B cell (primary cell): ENCODE measurements at places on chromosomes 6 and 20. TPM values are rescaled to one million over a fixed set of nuclear protein-coding genes. Genes with fewer than 3 reads are reported as not detected.

Gene FAM83B
- not detected in 2 replicates for total RNA-seq

- no peak overlapping the region for H3K4me3 ChIP-seq
- no peak for DNase-seq
- no peaks in the 10 kb centered on the region for H3K4me1 ChIP-seq
- H3K36me3 ChIP-seq = no peaks in the 10 kb centered on the region
These were observed 34.0 kb downstream of the KIAA1755 start for GRCh38 chr20:38226553-38226952.

DNA sequence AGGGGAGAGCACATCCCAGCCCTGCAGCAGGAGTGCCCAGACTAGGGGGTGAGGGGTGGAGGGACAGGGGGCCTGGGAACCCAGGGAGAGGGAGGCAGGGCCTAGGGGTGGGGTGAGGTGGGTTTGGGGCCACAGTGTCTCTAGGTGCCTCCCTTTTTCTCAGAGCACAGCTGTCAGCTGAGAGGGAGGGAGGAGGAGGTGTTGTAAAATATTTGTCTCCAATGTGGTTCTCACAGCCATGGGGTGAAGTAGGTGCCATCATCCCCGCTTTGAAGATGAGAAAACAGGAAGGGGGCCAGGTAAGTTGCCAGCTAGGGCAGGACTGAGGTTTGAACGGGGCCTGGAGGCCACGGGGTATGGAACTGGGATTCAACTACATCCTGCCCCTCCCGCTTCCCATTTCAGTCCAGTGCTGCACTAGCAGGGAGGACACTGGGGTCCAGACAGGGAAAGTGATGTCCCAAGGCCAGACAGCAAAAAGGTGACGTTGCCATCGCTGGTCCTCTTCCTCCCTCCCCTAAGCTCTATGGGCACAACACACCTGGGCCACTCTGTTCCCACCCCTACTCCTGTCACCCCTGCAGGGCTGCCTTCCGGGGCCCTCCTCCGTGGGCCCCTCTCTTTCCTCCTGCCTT is 20.3 kb downstream of the PACSIN1 start:
- H3K27ac ChIP-seq = no peak overlapping the region
- no peaks in the 10 kb centered on the region for H3K27me3 ChIP-seq

DNA sequence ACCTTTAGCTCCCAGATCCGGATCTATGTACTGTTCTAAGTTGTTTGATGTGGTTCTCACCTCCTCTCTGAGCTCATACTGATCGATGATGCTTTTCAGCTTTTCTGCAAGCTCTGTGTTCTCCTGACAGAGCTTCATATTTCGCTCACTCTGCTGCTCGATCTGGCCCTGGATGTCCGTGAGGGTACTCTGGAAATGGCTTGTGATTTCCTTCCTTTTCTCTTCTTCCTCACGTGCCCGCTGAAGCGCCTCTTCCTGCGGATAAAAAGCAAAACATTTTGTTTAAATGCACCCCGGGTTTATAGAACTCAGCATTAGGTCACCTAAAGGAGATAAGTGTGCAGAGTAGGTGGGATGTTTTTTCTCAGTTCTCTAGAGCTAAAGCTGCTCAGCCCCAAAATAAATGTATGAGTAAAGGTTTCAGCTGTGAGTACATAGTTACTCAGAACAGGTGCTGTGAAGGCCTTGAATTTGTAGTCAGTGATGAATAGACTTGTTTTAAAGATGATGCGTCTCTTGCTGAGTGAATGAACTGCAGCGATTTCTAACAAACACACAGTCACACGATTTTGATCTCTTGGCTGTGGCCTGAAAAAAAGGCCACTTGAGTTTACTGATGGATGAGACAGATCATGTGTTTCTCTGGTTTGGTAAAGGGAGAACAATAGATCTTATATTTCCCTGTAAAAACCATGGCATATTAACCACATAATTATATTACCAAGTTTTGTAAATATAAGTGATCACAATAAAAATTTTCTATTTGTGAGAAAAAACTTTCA is 29.1 kb downstream of the TXLNB start:
- peak overlapping the region; percentile 39 for H3K27ac ChIP-seq
- H3K36me3 ChIP-seq = peaks cover 24% of the 10 kb centered on the region
- H3K4me1 ChIP-seq = peaks cover 10% of the 10 kb centered on the region
- peak overlapping the region; percentile 6 for H3K4me3 ChIP-seq
- no peaks in the 10 kb centered on the region for H3K27me3 ChIP-seq
- no peak for DNase-seq

Gene GPX5
- not detected in 2 replicates for total RNA-seq

GRCh38 chr20:23446505-23446904 is 6.2 kb downstream of the CST11 start:
- no peak overlapping the region for H3K4me3 ChIP-seq
- H3K27me3 ChIP-seq = no peaks in the 10 kb centered on the region
- no peaks in the 10 kb centered on the region for H3K36me3 ChIP-seq
- no peak overlapping the region for H3K27ac ChIP-seq

DNA sequence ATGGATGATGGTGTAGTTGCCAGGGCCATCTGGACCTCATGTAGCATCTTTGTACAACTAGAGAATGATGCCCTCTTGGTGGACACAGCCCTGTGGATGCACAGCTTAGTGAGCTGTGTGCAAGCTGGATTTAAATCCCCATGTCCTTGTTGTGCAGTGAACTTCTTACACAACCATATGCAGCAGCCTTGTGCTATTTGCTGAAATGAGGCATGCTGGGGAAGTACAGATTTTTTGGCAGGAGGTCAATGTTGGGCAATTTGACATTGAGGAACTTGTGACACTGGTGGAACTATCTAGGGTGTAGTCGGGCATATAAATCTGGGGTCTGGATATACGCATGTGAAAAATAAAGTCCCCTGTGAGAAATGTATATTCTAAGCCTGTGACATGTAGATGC is 5.8 kb upstream of the CDC5L start:
- no peak for DNase-seq
- no peak overlapping the region for H3K4me3 ChIP-seq
- H3K4me1 ChIP-seq = peaks cover 2% of the 10 kb centered on the region
- H3K27me3 ChIP-seq = no peaks in the 10 kb centered on the region
- H3K36me3 ChIP-seq = no peaks in the 10 kb centered on the region
- no peak overlapping the region for H3K27ac ChIP-seq

DNA sequence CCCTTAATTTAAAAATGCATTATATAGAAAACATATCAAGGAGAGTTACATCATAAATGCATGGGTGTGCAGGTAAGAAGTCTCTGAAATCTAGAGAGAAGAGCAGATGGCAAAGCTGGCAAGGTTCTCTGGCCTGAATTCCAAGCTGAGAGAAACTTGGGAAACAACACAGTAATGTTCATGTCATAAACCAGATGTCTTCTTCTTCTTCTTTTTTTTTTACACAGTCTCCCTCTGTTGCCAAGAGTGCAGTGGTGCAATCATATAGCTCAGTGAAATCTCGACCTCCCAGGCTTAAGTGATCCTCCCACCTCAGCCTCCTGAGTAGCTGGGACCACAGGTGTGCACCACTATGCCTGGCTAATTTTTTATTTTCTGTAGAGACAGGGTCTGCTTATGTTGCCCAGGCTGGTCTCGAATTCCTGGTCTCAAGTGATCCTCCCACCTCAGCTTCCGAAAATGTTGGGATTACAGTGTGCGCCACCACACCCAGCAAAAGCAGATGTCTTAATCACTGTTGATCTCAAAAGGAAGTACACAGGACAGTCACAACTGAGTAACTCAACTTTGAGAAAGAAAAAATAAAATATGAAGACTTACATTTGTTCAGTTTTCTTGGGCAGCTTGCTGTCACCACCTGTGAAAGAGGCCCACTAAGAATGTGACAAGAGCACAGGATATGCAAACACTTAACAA is 77.3 kb downstream of the DNAAF9 start:
- H3K27me3 ChIP-seq = no peaks in the 10 kb centered on the region
- H3K4me3 ChIP-seq = no peak overlapping the region
- no peaks in the 10 kb centered on the region for H3K36me3 ChIP-seq
- no peak for DNase-seq
- no peaks in the 10 kb centered on the region for H3K4me1 ChIP-seq

DNA sequence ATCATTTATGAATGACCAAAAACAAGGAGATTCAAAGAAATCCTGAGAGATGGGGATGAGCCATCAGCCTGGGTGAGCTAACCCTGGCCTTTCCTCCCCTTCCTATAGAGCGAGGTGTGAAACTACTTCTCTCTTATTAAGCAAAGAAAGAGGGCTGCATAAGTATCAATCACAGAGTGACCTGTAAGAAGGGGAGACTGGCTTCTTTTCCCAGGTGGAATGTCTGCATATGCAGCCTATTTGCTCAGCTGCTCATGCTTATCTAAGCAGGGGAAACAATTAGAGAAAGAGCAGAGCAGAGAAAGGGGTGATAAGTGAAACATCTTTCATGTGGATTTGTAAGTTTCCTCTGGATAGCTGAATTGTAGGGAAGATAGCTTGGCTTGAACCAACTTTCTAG is 160.0 kb downstream of the PKHD1 start:
- H3K27ac ChIP-seq = no peak overlapping the region
- no peaks in the 10 kb centered on the region for H3K4me1 ChIP-seq
- H3K36me3 ChIP-seq = no peaks in the 10 kb centered on the region

Gene MAP7
- total RNA-seq = 0.63 and 0.64 TPM in 2 replicates

DNA sequence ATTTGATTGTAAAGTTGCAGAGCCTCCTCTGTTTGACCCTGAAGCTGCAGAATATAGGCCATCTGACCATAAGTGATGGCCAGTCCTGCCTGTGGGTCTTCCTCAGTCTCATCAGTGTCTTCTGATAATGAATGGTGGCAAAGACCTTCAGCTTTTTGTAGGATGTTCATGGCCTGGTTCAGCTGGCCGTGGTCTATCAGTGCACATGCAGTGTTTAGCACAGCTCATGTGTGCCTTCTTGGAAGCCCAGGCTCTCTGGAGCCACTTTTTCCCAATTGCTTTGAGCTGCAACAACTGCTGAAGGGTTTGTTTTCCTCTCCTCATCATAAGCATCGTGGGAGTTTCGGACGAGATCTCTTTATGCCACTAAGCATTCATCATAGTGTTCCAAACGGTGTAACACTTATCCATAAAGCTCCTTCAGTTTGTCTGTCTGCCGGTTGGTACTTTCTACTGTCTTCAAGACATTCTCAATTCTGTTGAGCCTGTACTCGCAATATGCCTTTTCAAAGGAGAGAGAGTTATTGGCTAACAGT is 70.1 kb upstream of the TULP4 start:
- DNase-seq = no peak
- peaks cover 7% of the 10 kb centered on the region for H3K36me3 ChIP-seq
- no peak overlapping the region for H3K4me3 ChIP-seq
- H3K27me3 ChIP-seq = no peaks in the 10 kb centered on the region
- H3K4me1 ChIP-seq = peaks cover 23% of the 10 kb centered on the region

- no peak overlapping the region for H3K4me3 ChIP-seq
- DNase-seq = no peak
- H3K36me3 ChIP-seq = no peaks in the 10 kb centered on the region
- H3K27me3 ChIP-seq = no peaks in the 10 kb centered on the region
- no peak overlapping the region for H3K27ac ChIP-seq
These were observed 763.6 kb downstream of the TENT5A start for GRCh38 chr6:80988892-80989291.

Gene ABCF1
- total RNA-seq = 60.9 and 63.7 TPM in 2 replicates

DNA sequence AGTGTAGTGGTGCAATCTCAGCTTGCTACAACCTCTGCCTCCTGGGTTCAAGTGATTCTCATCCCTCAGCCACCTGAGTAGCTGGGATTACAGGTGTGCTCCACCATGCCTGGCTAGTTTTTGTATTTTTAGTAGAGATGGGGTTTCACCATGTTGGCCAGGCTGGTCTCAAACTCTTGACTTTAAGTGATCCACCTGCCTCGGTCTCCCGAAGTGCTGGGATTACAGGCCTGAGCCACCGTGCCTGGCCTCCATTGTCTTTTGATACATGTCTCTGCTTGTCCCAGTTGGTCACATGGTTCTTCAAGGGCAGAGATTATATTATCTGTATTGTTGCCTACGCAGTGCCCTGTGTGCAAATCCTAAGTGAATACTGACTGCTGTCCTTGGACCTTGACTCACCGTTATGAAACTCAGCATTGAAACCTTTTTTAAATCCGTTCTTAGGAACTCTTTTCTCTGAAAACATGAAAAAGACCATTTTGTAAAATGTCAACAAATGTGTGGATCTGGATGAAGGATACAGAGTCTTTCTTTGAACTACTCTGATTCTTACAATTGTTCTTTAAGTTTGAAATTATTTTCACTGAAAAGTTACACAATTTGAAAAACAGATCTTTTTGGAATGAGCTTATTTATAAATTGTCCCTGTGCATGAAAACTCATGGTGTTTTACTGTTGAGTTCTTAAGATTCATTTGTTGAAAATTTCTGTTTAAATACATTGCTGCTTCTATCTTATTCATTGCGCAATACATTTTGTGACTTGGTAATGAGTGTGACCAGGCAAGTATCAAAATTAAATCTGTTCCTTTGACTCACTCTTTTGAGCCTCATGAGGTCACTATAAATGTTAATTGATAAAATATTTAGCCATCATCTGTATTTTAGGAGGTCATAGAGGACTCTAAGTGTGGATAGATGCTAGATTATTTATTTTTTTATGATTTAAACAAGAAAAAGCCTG is 293.5 kb downstream of the UTRN start:
- H3K27ac ChIP-seq = no peak overlapping the region
- H3K27me3 ChIP-seq = no peaks in the 10 kb centered on the region
- no peak overlapping the region for H3K4me3 ChIP-seq
- H3K4me1 ChIP-seq = peaks cover 15% of the 10 kb centered on the region

DNA sequence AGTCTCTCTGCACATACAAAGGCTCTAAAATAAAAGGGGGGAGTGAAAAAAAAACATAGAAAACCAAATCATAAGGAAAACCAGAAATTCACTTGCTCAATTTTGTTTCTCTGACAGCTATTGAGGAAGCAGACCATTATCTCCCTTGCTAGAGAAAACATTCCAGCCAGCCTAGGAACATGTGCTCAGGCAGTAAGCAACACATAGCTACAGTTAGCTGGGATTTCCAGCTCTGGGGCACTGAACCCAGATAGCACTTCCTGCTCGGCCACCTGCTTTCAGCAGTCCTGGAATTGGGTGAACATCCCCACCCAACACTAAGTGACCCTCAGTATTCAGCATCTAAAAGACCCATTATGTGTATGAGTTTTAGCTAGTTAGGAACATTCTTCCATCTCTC is 61.3 kb downstream of the TNFRSF21 start:
- no peak for DNase-seq
- no peak overlapping the region for H3K4me3 ChIP-seq
- no peaks in the 10 kb centered on the region for H3K36me3 ChIP-seq
- peaks cover 21% of the 10 kb centered on the region for H3K4me1 ChIP-seq
- H3K27ac ChIP-seq = no peak overlapping the region
- no peaks in the 10 kb centered on the region for H3K27me3 ChIP-seq

Gene SSR1
- total RNA-seq = 81.6 and 85.3 TPM in 2 replicates

Gene HSPA1L
- 2.0 and 2.4 TPM in 2 replicates for total RNA-seq

GRCh38 chr6:136114661-136115060 is 135.4 kb downstream of the MTFR2 start:
- H3K4me1 ChIP-seq = no peaks in the 10 kb centered on the region
- H3K27me3 ChIP-seq = no peaks in the 10 kb centered on the region
- no peak overlapping the region for H3K4me3 ChIP-seq
- no peak overlapping the region for H3K27ac ChIP-seq
- DNase-seq = no peak

Gene PCNA
- 31.7 and 35.5 TPM in 2 replicates for total RNA-seq

DNA sequence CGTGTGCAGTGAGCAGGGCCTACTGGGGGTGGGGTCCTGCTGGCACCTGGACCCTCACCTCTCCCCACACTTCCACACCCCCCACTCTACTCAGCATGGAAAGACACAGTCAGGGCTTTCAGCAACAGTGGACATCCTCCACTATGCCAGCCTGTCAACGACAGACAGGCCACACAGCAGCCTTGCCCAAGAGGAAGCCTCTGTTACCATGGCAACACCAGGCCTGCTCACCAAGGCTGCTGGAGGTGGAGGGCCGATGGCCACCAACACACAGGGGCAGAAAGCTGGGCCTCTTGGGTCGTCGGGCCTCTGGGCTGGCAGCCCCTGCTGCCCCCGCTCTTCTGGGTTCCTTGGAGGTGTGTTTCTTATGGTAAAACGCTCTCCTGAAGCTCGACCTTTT is 13.6 kb downstream of the BNIP5 start:
- no peak for DNase-seq
- H3K36me3 ChIP-seq = no peaks in the 10 kb centered on the region
- no peaks in the 10 kb centered on the region for H3K4me1 ChIP-seq
- H3K4me3 ChIP-seq = no peak overlapping the region
- no peak overlapping the region for H3K27ac ChIP-seq
